ENCODE measurements at places on chromosomes 2 and 18.

GRCh38 chr18:50247561-50247960 lies 18.7 kb downstream of the CFAP53 start:
- no peak for DNase-seq

GRCh38 chr2:67612576-67613042 lies 215.5 kb downstream of the ETAA1 start:
- no peak for DNase-seq

DNA sequence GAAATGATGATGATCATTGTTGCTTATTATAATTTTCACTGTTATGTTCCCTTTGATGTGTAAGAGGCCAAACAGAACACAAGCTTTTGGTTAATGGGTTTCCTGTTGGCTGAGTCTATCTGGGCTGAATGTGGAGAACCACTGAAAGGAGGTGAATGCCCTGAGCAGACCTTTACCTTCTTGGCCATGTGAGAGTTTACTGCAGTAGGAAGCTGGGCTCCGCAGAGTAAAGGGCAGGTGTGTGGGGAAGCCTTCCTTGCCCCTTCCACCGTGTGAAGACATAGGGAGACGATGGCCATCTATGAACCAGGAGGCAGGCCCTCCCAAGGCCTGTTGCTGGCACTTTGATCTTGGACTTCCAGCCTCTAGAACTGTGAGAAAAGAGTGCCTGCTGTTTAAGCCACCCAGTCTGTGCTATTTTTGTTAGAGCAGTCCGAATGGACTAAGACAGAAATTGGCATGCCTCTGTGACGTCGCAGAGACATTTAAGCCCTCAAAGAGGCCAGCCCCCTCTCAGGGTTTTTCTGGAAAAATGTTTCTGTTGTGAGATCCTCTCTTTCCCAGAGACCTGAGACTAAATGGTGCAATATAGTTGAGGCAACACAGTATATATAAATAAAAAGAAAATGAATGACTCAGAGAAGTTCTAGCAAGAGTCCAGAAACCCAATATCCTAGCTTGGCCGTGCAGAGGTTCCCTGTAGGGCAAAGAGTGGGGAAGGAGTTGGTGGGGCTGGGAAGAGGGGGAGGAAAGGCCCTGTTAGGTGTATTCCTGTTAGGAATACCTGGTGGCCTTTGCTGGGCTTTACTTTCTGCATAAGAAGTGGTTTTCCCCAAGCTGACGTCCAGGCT lies 121.9 kb upstream of the LGALSL start:
- no peak for DNase-seq

DNA sequence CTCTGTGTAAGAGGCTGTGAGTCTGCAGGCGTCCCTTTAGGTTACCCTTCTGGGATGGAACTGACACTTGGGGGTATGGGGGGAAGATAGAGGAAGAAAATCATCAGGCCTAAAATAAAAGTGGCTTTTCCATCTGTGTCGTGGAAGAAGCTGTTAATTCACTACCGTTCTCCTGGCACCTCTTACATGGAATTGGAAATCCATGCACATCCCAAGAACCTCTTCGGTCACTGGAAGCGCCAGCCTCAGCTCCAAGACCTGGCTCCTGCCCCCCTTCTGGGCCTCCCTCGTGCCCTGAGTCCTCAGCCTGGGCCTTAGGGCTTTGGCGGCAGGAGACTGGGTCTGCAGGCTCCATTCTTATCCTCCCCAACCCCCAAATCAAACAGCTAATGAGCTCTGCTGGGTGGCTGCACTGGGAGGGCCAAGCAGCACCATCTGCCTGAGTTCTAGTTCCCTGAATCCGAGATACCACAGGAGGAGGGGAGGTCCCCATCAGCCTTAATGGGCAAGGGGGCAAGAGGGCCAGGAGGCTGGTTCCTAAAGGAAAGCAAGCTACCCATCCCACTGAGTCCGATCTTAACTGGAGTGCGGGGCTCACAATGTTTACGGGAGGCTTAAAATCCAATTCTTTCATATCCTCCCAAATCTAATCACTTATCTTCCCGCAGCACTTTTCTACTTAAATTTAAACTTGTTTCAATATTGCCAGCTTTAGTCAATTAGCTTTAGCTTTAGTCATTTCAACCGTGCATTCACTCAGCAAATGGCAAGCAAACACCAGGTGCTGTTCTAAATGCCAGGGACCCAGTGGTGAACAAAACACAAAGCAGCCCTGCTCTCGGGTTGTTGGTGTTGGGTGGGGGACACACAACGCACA lies 52.8 kb downstream of the FAM178B start:
- no peak for DNase-seq

- DNase-seq = no peak
Measured at GRCh38 chr2:162840598-162841246, 2.2 kb upstream of the KCNH7 start.

GRCh38 chr2:202773301-202773973 lies 98.1 kb downstream of the ICA1L start:
- DNase-seq = no peak

DNA sequence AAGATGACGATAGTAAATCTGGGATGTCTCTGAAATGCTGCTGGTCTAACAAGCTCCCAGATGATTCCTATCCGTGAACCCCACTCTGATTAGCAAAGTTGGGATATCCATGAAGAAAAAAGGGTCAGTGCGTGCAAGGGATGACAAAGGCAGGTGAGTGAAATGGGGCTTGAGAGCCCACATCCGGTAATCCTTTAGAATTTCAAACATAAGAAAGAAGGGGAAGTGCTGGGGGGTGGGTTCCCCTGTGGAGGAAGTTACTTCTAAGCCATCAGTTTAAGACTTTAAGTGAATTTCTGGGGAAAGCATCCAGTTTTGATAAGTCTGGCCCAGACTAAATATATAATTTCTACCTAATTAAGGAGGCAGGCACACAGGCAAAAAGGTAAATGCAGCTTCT lies 209.5 kb downstream of the DPP10 start:
- DNase-seq = no peak

GRCh38 chr2:188291617-188292347 lies at the start of gene GULP1:
Gene GULP1 (plus strand): TSS chr2:188291874. CDS start chr2:188477703, 185,829 bp downstream.
- no peak for DNase-seq

- no peak for DNase-seq
Measured at GRCh38 chr2:189581354-189582139, 961 bp upstream of the SLC40A1 start.

DNA sequence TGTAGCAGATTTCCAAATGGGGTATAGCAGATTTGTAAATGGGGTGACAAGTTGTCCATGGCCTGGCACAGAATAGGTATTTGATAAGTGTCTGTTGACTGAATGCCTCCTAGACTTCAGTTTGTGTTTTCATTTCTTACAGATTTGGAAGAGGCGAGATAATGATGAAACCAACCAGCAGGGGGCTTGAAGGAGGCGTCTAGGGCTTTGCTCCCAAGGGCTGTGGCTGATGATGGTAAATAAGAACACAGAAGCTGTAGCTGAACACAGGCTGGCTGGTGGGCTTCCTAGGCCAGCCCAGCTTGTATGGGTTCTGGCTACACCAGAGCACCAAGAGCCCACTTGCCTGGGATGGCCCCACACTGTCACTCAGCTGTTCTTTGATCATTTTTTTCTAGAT lies 19.4 kb downstream of the SFTPB start:
- DNase-seq = no peak

DNA sequence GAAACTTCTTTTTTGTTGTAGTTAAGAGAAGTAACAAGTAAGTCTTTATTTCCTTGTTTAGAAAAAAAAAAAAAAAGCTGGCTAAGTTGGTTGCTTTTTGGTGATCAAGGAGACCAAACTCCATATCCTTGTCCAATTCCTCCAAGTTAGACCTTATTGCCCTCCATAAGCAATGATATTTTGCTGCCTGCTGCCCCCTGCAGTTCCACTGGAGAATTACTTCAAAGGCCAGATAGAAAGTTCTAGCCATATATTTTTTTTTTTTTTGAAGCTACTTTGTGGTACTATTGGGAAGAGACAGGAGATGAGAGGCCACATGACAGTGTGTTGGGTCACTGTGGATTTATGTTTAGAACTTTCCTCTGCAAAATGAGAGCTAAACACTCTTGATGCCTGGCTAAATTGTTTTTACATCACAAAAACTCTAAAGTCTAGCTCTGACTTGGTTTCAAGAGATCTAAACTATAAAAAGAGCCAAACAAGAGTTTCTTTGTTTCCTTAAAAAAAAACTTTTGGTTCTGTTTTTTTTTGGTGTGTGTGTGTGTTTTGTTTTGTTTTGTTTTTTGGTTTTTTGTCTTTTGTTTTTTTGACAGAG lies 80.7 kb upstream of the RASGRP3 start:
- DNase-seq = peak; percentile 25

- DNase-seq = no peak
Measured at GRCh38 chr2:25714740-25715139, 41.4 kb upstream of the DTNB start.

DNA sequence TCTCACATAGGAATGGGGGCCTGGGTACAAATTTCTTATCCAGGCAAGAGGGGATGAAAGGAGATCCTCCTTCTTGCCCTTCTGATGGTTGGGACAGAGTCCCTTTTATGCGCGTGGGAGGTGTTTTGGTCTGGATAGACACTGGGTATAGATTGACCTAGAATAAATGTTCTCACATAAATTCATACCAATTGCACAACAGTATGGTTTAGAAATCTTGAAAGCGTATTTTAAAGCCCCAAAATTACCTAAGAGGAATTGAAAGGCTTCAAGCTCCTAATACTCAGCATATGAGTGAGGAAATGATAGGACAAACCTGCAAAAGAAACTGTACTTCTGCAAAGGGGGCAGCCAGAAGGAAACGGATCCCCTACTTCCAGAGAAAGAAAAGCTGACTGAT lies 2.6 kb upstream of the BCL2 start:
- DNase-seq = no peak

- no peak for DNase-seq
Measured at GRCh38 chr2:60371219-60371618, 182.2 kb downstream of the BCL11A start.

GRCh38 chr2:122300758-122301157 lies 545.3 kb downstream of the TSN start:
- DNase-seq = no peak

DNA sequence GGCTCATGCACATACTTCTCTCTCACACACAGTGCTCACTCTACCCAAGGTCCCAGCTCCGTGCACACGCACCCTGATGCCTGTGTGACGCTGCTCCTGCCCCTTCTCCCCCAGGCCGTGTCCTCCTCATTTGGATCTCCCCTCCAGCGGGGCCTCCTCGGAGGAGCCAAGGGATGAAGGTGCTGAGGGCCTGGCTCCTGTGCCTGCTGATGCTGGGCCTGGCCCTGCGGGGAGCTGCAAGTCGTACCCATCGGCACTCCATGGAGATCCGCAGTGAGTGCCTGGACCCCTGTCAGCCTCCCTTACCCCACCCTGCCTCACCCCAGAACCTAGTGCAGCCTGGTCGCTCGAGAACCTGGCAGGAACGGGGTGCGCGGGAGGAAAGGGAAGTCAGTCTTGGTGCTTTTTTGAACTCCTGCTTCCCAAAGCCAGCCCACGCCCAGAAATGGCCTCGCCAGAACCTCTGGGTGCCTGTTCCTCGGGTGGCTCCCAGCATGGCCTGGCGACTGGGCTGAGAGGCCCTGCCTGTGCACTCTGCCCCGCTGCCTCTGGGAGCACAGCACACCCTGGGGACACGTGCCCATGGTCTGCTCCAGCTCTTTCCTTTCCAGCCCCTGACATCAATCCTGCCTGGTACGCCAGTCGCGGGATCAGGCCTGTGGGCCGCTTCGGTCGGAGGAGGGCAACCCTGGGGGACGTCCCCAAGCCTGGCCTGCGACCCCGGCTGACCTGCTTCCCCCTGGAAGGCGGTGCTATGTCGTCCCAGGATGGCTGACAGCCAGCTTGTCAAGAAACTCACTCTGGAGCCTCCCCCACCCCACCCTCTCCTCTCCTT lies at the start of gene PRLH:
Gene PRLH, plus strand, starts transcription at position 174 of the 835 bp plus-strand sequence. Its CDS starts 0 bp downstream, at position 174.
- no peak for DNase-seq

GRCh38 chr18:68843473-68844089 lies 45.7 kb downstream of the CCDC102B start:
- no peak for DNase-seq

GRCh38 chr18:71327850-71328249 lies 1039.0 kb downstream of the SOCS6 start:
- no peak for DNase-seq

- no peak for DNase-seq
Measured at GRCh38 chr2:226999661-227000060, 163.8 kb downstream of the RHBDD1 start.

GRCh38 chr2:216546641-216547403 lies 48.2 kb downstream of the RPL37A start:
- DNase-seq = no peak

DNA sequence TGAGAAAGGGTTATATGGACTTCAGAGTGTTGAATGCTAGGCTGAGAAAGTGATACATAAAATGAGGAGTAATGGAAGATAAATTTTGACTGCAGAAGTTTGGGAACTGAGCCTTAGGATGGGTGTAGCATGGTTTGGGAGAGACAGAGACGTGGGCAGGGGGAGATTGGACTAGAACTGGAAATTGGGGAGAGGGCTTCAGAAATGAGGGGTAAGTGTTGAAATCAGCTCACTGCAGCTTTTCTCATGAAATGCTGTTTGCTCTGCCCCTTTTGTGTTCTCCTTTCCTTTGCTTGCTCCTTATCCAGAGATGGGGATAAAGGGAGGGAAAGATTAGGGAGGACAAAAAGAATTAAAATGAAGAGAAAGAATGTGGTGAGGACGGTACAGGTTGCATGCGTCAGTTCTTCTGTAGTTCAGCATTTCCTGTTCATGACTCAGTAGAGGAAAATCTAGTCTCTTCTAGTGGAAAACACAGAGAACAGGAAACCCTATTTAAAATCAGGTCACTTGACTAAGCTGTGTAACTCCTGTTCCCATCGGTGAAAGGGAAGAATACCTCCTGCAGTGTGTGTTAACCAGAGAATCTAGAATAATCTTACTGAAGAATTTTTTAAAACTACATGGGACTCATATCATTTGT lies 105.6 kb downstream of the CRIM1 start:
- DNase-seq = no peak

DNA sequence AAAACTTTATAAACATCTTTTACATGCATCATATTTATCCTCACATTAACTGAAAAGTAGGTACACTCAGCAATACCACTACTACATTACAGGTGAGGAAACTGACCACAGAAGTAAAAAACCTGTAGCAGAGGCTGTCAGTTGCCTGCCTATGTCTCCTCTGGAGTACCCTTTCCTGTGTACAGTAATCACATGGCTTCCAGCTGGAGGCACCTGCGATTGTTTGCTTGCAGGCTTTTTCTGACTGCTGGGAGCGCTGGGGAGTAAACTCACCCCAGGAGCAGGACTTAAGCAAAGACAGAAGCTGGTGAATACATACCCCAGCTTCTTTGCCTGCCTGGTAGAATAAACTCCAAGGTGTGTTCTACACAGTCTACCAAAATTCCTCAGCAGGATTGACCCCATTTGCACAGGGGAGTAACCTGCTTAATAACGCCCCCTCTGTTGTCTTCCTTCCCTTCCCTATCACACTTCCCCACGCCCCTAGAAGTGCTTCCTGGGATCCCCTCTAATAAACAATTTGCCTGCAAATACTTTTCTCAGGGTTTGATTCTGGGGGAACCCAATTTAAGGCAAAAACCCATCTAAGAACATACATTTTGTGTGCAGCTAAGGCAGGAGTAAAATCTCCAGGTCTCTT lies 138.9 kb downstream of the PTH2R start:
- no peak for DNase-seq

DNA sequence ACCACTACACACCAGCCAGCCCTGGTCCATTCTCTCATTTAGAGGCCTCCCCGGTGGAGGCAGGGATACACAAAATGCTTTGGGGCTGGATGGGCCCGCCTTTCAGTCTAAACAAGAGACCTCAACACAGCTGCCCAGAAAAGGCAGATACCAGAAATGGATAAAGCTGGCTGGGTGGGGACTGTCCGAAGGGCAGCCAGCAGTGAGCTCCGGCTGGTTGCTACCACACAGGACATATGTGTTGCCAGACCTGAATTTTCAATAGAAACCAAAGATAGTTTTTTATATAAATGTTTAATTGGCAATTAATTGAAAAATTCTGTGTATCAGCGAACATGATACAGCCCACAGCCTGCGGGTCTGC lies 1.4 kb downstream of the GPBAR1 start:
- no peak for DNase-seq

All from CD4-positive, alpha-beta T cell (primary cell).